ENCODE measurements at places on chromosomes 6 and 20.

DNA sequence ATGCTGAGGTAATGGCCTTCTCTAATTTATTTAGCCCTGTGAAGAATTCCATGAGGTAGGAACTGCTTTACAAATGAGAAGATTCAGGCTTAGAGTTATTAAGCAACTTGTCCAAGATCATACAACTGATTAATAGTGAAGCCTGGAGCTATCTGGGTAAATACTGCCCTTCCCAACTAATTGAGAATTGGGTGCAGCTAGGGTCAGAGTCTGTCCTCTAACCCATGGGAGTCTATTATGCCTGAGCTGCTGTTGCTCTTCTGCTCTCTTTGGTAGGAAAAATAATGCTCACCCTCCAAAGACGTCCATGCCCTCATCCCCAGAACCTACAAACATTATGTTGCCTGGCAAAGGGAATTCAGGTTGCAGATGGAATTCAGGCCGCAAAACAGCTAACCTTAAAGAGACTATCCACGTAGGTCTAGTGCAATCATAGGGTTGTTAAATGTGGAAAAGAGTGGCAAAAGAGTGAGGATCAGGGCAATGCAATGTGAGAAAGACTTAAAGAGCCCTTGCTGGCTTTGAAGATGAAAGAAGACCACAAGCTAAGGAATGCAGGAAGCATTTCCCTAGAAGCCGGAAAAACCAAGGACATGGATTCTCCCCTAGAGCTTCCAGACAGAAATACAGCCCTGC, 90.1 kb downstream of the SPTLC3 start:
- no peaks in the 10 kb centered on the region for H3K27me3 ChIP-seq
- no peaks in the 10 kb centered on the region for H3K4me1 ChIP-seq
- no peak overlapping the region for H3K27ac ChIP-seq
- H3K4me3 ChIP-seq = no peak overlapping the region

GRCh38 chr6:43395776-43396175, 26.3 kb upstream of the ZNF318 start:
- peak overlapping the region; percentile 39 for H3K27ac ChIP-seq
- DNase-seq = no peak
- no peaks in the 10 kb centered on the region for H3K36me3 ChIP-seq
- H3K27me3 ChIP-seq = peaks cover 30% of the 10 kb centered on the region
- H3K4me3 ChIP-seq = no peak overlapping the region
- peaks cover 21% of the 10 kb centered on the region for H3K4me1 ChIP-seq

DNA sequence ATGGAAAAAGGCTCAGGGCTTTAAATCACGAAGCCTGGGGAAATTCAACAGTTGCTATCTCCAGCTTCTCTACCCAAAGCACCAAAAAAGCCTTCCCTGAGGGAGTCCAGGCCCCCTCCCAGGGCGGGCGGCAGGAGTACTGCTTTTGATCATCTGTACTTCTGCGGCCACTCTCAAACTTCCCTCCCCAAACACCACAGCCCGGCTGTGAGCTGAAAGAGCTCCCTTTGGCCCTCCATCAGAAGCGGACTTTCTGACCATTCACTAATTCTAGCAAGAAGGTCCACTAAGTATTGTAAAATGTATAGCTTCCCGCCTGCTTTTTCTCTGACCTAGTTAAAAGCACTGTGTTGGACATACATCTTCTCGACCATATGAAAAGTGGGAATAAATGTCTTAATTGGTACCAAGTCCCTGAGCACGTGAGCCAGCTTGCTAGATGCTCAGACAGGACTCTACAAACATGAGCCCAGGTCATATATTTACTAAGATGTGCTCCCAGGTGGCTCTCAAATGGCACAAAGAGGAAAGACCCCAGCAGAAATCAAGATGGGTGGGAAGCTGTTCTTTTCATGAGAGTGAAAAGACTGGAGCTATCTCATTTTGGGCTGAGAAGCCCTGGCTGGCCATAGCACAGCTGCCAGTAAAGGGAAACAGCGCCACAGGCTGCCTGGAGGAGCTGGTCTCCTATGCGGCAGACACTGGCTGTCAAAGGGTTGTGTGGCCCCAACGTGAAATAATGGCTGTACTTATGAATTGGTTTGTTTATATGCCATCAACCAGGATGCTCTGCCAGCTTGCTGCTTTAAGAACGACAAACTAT, 58.6 kb downstream of the GFOD1 start:
- peak; percentile 8 for DNase-seq
- peak overlapping the region; percentile 83 for H3K4me3 ChIP-seq
- no peaks in the 10 kb centered on the region for H3K36me3 ChIP-seq
- H3K27me3 ChIP-seq = no peaks in the 10 kb centered on the region

GRCh38 chr20:17904027-17904426, 64.6 kb downstream of the SNX5 start:
- no peak overlapping the region for H3K4me3 ChIP-seq
- no peaks in the 10 kb centered on the region for H3K27me3 ChIP-seq
- no peak overlapping the region for H3K27ac ChIP-seq
- H3K36me3 ChIP-seq = no peaks in the 10 kb centered on the region
- H3K4me1 ChIP-seq = peaks cover 41% of the 10 kb centered on the region
- DNase-seq = no peak

- H3K27me3 ChIP-seq = peaks cover 59% of the 10 kb centered on the region
- H3K4me3 ChIP-seq = peak overlapping the region; percentile 90
- H3K27ac ChIP-seq = peak overlapping the region; percentile 71
- no peaks in the 10 kb centered on the region for H3K36me3 ChIP-seq
- H3K4me1 ChIP-seq = peaks cover 41% of the 10 kb centered on the region
These were observed 571 bp upstream of the FOXC1 start for GRCh38 chr6:1609041-1609647.

- no peak overlapping the region for H3K27ac ChIP-seq
- no peak for DNase-seq
- no peaks in the 10 kb centered on the region for H3K27me3 ChIP-seq
- H3K4me3 ChIP-seq = no peak overlapping the region
These were observed 40.3 kb downstream of the IL22RA2 start for GRCh38 chr6:137133122-137133521.

DNA sequence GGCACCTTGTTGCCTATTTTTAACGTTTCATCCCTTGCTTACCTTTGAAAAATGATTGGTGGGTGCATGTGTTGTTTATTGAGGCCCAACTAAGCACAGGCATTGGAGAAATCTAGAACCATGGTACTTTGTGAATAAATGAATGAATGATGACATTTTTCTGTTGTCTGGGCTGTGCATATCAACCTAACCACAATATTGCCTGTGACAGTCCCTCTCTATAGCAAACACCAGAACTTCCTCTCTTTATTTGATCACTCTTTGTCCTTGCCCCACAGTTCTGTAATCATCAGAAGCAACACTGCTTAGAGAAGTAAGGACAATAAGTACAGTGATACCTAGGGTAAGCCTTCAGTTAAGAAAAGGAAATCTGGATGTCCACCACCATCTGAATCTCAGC, 75.1 kb downstream of the TBC1D7 start:
- H3K27ac ChIP-seq = no peak overlapping the region
- H3K27me3 ChIP-seq = no peaks in the 10 kb centered on the region
- peak; percentile 16 for DNase-seq
- H3K4me3 ChIP-seq = peak overlapping the region; percentile 63
- H3K4me1 ChIP-seq = peaks cover 48% of the 10 kb centered on the region

GRCh38 chr20:32473231-32474008, 111.7 kb downstream of the NOL4L start:
- no peaks in the 10 kb centered on the region for H3K27me3 ChIP-seq
- H3K4me3 ChIP-seq = no peak overlapping the region
- H3K36me3 ChIP-seq = no peaks in the 10 kb centered on the region
- peaks cover 13% of the 10 kb centered on the region for H3K4me1 ChIP-seq

- H3K36me3 ChIP-seq = no peaks in the 10 kb centered on the region
- no peaks in the 10 kb centered on the region for H3K4me1 ChIP-seq
- DNase-seq = no peak
- no peak overlapping the region for H3K4me3 ChIP-seq
- H3K27ac ChIP-seq = no peak overlapping the region
These were observed 525.8 kb upstream of the POU3F2 start for GRCh38 chr6:98308564-98308963.

DNA sequence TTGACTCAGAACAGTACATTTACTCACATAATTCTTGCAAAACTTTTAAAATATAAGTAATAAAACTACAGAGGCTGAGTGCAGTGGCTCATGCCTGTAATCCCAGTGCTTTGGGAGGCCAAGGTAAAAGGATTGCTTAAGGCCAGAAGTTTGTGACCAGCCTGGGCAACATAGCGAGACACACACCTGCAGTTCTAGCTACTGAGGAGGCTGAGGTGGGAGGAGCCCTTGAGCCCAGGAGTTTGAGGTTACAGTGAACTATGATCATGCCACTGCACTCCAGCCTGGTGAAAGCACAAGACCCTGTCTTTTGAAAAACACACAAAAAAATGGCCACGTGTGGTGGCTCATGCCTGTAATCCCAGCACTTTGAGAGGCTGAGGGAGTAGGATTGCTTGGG, 21.8 kb upstream of the MYO6 start:
- H3K36me3 ChIP-seq = no peaks in the 10 kb centered on the region
- H3K27me3 ChIP-seq = peaks cover 5% of the 10 kb centered on the region
- no peak overlapping the region for H3K27ac ChIP-seq
- no peaks in the 10 kb centered on the region for H3K4me1 ChIP-seq
- DNase-seq = no peak

DNA sequence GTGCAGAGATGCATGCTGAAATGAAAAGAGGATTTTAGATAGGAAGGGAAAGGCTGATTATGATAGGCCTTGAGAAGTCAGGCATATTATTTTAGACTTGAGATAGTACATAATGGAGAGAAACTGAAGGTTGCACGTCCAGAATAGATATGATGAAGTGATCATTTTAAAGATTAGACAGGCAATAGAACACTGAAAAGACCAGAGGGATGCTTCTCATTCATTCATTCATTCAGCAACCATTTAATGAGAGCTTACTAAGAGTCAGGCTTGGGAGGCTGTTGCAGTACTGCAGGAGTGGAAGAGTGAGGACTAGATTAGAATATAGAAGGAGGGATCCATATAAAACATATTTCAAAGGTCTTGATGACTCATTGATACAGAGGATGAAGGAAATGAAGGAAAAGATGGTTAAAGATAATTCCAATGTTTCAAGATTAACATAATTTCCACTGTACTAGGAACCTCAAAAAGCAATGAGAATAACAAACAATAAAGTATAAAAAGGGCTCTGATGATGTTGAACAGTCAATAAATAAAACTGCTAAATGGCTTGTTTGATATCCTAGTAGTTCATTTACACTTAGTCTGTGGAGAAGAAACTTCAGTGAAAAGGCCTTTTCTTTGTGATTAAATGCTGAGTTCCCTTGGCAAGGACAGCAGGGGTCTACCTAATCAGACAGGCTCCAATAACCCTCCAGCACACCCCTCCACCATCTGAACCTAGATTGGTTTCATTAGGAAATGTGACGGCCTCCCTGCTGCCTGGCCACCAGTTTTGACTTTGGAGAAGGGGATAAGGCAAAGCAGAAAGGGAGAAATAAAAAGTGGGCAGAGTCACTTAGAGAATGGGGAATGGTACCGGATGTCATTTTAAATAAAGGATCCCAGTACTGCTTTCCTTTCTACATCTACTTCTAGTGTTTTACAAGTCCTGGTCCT, 5.3 kb upstream of the FBXO9 start:
- H3K27ac ChIP-seq = peak overlapping the region; percentile 12
- no peaks in the 10 kb centered on the region for H3K36me3 ChIP-seq

GRCh38 chr6:108541843-108542759, 18.6 kb upstream of the FOXO3 start:
- H3K36me3 ChIP-seq = no peaks in the 10 kb centered on the region
- no peak overlapping the region for H3K27ac ChIP-seq
- H3K27me3 ChIP-seq = peaks cover 7% of the 10 kb centered on the region
- peak; percentile 68 for DNase-seq

DNA sequence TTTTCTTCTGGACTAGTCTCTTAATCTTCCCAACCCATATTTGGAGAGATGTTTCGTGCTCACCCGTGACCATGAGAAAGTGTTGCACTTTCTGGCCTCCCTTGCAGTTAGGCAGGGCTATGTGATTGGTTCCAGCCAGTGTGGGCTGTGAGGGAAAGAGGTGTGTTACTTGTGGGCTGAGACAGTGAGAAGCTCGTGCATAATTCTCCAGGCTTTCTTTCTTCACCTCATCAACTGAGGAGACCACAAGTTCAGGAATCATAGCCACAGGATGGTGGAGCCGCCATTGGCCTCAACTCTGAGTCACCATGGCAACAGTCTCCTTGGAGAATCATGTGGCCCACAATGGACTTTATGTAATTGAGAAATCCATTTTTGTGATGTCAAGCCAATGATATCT, 57.5 kb upstream of the FUCA2 start:
- no peaks in the 10 kb centered on the region for H3K27me3 ChIP-seq
- no peak overlapping the region for H3K27ac ChIP-seq

DNA sequence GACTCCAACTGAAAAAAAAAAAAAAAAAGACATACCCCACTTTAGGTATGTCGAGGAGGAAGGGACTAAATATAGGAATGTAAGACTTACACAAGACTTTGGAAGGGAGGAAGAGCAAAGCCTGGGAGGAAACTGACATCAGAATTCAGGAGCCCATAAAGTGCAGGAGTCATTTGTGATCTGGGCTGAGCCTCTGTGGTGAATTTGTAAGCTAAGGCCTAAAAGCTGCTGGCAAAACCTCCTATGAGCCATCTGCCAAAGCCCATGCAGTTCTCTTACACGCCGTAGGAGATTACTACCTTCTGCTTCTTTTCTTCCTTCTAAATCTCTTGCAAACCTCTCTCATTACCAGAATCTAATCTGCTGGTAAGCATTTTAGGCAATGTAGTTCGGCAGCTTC, 52.0 kb upstream of the THEMIS start:
- H3K36me3 ChIP-seq = no peaks in the 10 kb centered on the region
- peaks cover 18% of the 10 kb centered on the region for H3K4me1 ChIP-seq
- DNase-seq = no peak
- H3K4me3 ChIP-seq = no peak overlapping the region
- H3K27ac ChIP-seq = no peak overlapping the region
- no peaks in the 10 kb centered on the region for H3K27me3 ChIP-seq

DNA sequence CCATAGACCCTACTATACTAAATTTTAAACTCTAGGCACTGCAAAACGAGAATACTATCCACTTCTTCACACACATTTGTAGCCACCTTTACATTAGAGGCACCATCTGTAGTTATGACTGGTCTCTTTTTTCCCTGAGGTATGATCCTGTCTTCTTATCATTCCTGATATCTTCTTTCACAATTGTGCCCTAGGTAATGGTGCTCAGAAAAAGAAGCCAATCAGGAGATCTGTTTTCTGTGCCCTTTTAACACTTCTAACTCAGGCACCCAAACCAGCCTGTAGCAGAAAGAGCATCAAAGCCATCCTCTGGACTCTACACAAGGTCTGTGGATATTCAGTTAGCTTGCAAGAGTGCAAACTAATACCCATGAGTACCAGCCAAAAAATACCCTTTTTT, 149.7 kb upstream of the SGK1 start:
- H3K4me1 ChIP-seq = peaks cover 9% of the 10 kb centered on the region
- no peaks in the 10 kb centered on the region for H3K36me3 ChIP-seq
- H3K27me3 ChIP-seq = no peaks in the 10 kb centered on the region
- H3K27ac ChIP-seq = no peak overlapping the region
- H3K4me3 ChIP-seq = no peak overlapping the region
- DNase-seq = no peak

- H3K4me3 ChIP-seq = no peak overlapping the region
- H3K36me3 ChIP-seq = peaks cover 6% of the 10 kb centered on the region
- peak overlapping the region; percentile 98 for H3K27ac ChIP-seq
- no peaks in the 10 kb centered on the region for H3K27me3 ChIP-seq
These were observed 17.4 kb downstream of the MYLK4 start for GRCh38 chr6:2733324-2733723.
